Nucleus accumbens (tissue), 56 donors: ENCODE measurements at places on chromosomes 2 and 18.

DNA sequence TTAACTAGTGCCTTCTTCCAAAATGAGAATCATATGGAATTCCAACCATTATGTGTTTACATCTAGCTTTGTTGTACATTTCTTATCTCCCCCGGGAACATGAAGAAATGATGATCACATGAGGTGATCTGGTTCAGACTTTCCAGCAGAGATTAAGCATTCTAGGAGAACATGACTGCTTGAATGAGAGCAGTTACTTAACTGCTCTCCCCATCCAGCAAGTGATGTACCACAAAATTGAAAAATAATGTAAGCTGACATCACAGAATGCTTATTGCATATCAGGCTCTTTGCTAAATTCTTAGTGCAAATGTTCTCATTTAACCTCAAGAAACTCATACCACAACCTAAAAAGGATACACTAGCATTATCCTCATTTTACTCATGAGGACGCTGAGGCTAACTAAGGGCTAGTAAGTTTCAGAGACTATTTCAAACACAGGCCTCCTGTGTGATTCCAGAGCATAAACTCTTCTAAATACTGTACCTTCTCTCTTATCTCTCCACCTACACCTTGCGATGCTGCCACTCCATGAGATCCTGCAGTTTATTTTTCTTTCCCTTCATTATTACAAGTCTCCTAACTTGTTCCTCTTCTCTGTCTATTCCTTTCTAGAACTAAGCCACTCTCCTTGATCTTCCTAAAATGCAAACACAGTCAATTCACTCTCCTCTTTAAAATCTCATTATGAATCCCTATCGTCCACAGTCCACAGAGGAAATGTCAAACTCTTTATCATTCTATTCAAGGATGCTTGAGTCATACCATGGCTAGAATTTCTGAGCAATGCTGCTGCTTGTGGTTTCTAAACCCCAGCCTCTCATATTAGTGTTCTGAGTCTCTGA is 1224.8 kb upstream of the ZEB2 start:
- DNase-seq: no peak

GRCh38 chr2:221495731-221496130 is 76.4 kb downstream of the EPHA4 start:
- no peak for DNase-seq

DNA sequence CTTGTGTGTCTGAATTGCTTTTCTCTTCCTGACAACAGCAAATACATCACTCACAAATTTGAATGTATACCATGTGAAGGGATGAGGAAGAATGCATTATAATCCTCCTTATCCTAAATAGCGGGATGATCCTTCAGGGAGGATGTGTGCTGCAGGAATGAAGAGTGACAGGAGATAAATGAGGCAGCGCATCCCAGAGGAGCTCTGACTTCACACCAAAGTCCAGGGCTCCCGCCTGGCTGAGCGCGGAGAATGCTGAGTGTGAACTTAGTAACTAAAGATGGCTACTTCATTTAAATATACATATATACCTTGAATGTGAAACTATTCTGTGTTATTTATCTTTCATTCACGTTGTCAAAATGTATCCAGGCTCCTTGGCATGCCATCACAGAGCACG is 145.2 kb upstream of the TPO start:
- DNase-seq: no peak

DNA sequence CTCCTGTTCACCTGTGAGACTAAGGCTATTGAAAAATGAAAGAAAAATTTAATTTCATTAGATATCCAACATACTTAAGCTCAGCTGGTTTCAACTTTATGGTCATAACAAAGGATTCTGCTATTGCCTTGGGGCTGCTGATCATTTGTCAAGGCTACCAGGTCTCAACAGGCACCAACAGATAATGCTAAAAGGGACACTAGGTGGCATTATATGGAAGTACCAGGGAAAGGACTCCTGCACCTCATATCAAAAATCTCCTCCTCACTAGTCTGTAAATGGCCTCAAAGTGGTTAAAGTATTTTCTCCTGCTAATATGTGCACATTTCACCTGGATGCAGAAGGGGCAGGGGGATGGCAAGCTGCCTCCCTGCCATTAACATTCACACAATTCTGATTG is 167.9 kb upstream of the REG3A start:
- DNase-seq: no peak

- DNase-seq: no peak
Observed at GRCh38 chr2:6471419-6471818, 394.3 kb downstream of the CMPK2 start.

GRCh38 chr2:239455436-239456203 is 54.8 kb upstream of the HDAC4 start:
- no peak for DNase-seq

GRCh38 chr2:97005353-97005752 is 19.0 kb upstream of the FAM178B start:
- no peak for DNase-seq

DNA sequence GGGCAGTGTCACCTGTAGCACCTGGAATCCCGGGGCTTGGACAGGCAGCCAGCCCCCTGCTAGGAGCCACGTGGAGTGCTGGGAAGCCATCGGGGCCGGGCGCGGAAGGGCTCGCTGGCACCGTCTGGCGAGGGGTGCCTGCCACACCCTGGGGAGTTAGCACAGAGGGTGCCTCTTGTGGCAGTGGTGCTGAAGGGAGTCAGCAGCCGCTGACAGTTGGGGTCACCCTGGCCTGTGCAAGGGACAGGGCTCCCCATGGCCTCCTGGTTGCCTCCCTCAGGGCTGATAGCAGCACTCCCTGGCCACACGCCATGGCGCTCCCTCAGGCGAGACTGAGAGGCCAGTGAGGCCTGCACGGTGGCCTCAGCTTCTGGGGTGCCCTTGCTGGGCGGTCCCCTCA is 13.9 kb upstream of the D2HGDH start:
- no peak for DNase-seq

DNA sequence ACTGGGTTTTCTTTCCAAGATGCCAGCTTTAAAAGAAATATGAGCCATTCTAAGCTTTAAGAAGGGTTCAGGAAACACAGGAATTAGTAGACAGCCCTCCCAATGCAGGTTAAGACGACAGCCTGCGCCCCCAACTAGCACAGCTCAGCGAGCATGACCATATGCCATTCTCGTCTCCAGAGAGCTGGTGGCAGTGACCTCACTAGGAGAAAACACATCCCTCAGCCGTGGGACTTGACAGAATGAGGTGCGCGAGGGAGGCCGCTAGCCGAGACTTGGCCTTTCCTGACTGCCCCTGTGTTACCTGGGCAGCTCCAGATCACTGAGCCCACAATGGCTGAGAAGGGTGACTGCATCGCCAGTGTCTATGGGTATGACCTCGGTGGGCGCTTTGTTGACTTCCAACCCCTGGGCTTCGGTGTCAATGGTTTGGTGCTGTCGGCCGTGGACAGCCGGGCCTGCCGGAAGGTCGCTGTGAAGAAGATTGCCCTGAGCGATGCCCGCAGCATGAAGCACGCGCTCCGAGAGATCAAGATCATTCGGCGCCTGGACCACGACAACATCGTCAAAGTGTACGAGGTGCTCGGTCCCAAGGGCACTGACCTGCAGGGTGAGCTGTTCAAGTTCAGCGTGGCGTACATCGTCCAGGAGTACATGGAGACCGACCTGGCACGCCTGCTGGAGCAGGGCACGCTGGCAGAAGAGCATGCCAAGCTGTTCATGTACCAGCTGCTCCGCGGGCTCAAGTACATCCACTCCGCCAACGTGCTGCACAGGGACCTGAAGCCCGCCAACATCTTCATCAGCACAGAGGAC is 103.9 kb downstream of the MAPK4 start:
- no peak for DNase-seq

DNA sequence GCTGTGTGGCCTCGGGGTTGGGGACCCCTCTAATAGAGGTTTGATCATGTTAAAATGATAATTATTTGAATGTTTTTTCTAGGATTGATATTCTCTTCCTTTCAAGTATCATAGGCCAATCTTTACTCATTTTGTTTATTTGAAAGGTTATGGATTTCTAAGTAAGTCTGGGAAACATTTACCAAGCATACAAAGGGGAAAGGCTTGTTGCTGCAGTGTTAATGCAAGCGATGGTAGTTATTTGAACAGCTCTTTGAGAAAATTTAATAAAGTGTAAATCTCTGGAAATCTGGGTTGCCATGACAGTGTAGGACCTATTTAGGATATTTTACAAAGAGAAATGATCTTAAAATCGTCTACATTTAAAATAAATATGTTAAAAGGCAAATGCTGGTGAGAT is 56.1 kb downstream of the SPTBN1 start:
- no peak for DNase-seq

GRCh38 chr2:133109772-133110171 is 439.8 kb upstream of the LYPD1 start:
- DNase-seq: no peak

GRCh38 chr2:176068419-176068832 is 15.3 kb downstream of the EVX2 start:
- DNase-seq: no peak

GRCh38 chr18:10387399-10387798 is 67.0 kb upstream of the APCDD1 start:
- no peak for DNase-seq

GRCh38 chr18:31983020-31983419 is 35.6 kb upstream of the RNF125 start:
- no peak for DNase-seq

- no peak for DNase-seq
Observed at GRCh38 chr2:212683346-212684097, 144.9 kb upstream of the ERBB4 start.

- DNase-seq: no peak
Observed at GRCh38 chr18:50104421-50104820, 90.5 kb downstream of the MYO5B start.

- DNase-seq: peak; percentile 64
Observed at GRCh38 chr2:43021791-43022509, 204.5 kb downstream of the ZFP36L2 start.

GRCh38 chr2:98912221-98912851 is 23.7 kb downstream of the CRACDL start:
- peak; percentile 36 for DNase-seq

GRCh38 chr2:235868224-235868623 is 300.0 kb downstream of the GBX2 start:
- DNase-seq: no peak

- no peak for DNase-seq
Observed at GRCh38 chr18:25921677-25922421, 168.6 kb downstream of the SS18 start.

- DNase-seq: no peak
Observed at GRCh38 chr2:217978536-217979150, 24.2 kb downstream of the TNS1 start.

DNA sequence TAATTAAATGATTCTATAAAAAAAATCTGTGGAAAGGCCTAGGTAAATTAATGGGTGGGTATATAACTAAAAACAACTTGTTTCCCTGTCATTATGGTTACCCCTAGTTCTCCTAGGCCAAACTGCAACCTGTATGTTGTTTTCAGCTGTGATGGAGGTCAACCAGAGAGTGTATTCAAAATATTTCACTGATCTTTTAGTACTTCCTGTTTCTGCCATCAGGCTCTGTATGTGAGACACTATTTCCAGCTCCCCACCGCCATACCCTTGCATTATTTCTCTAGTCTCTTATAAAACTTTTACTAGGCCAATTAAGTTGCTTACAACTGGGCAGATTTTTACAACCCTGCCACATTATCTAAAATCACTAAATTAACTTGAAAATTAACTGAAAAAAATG is 21.0 kb upstream of the CDKL4 start:
- no peak for DNase-seq

DNA sequence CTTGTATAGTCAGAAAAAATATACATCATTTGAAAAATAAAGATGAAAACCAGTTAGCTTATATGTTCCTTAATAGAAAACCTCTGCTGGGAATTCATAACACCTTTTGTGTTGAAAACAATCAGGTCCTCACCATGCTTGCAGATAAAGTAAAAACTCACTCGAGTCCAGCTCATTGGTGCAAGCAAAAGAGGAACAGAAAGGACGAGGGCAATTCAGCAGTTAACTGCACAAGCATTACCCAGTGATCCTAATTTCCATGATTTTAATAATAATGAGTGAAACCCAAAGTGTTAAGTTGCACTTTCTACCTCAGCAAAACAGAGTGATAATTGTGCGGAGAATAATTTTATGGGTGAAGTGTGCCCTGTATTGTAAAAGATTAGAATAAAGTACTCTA is 839.9 kb downstream of the BCL11A start:
- no peak for DNase-seq

- DNase-seq: no peak
Observed at GRCh38 chr18:62461591-62461990, 61.2 kb upstream of the ZCCHC2 start.

DNA sequence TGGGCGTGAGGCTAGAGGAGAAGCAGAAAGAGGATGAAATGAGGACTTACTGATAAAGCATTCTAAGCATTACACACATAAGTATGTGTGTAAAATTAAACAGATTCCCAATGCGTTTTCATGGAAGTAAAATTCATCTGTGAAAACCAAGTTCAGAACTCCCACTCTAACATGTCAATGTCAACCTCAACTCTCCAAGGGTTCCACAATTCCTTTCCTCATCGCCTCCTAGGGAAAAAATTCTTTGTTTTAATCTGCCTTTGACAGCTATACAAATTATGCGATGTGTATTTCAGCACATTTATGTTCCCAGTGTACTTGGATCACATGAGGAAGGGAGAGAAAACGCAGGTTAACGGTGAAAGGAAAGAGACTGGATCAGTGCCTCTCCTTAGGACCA is 76.6 kb downstream of the CLIP4 start:
- DNase-seq: no peak

DNA sequence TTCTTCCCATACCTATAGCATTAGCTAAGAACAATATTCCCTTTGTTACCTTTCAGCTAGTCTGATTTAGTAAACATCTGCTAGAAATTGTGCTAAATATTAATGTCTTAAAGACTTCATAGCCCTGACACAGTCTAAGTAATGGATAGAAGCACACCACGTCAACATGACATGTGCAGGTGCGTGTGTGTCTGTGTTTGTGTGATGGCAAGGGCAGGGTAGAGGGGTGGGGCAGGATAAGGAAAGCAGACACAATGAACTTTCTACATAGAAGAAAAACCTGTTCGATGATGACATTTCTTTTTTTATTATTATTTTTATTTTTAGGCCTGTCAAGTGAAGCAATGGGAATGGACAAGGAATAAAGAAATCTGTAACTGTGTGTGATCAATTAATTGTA is 223.3 kb downstream of the NOL4 start:
- DNase-seq: no peak

DNA sequence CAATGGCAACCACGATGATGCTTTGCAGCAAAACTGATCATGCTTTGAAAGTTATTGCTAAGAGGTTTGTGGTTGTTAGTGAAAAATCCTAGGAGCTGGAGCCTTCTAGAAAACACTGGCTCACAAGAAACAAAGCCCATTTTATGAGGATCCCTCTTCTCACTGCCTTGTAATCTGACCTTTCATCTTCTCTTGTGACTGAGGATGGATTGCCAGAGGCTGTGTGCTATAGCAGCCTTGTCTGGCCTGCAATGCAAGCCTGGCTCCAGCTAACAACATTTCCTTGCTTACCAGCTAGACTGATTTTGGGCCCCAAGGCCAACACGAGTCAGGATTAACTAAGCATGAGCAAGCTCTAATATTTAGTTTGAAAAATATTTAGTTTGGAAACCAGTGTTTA is 13.1 kb downstream of the PIEZO2 start:
- no peak for DNase-seq

GRCh38 chr2:25410370-25410769 is 68.6 kb upstream of the DNMT3A start:
- DNase-seq: no peak
